Neural cell (in vitro differentiated cells): ENCODE measurements at places on chromosomes 2 and 18. TPM values are rescaled to one million over a fixed set of nuclear protein-coding genes. Genes with fewer than 3 reads are reported as not detected.

The TMEM182 gene
- 3.8 and 4.0 TPM in 2 replicates for polyA plus RNA-seq

The REG3G gene
- polyA plus RNA-seq, result not detected in 2 replicates

The SF3B1 gene
- polyA plus RNA-seq, result 936 and 1,143 TPM in 2 replicates

The NDUFS1 gene
- polyA plus RNA-seq, result 113 and 124 TPM in 2 replicates

The FBXO36 gene
- polyA plus RNA-seq, result 5.4 and 6.3 TPM in 2 replicates

The ZSWIM2 gene
- polyA plus RNA-seq, result 0.86 TPM in 1 of 2 replicates, not detected in the other

The REG1B gene
- polyA plus RNA-seq, result not detected in 2 replicates

The DTNA gene
- 53.9 and 58.9 TPM in 2 replicates for polyA plus RNA-seq

The MC4R gene
- 0.57 and 2.1 TPM in 2 replicates for polyA plus RNA-seq

The RBM45 gene
- 30.3 and 30.8 TPM in 2 replicates for polyA plus RNA-seq

The UCN gene
- 3.1 and 9.0 TPM in 2 replicates for polyA plus RNA-seq

The MARCHF4 gene
- polyA plus RNA-seq, result 10.1 and 13.0 TPM in 2 replicates

The POTEF gene
- 1.0 and 2.3 TPM in 2 replicates for polyA plus RNA-seq

The VWA3B gene
- polyA plus RNA-seq, result not detected in 2 replicates

The KLHL30 gene
- polyA plus RNA-seq, result not detected in 2 replicates
